Activated T-cell treated with anti-CD3 and anti-CD28 coated beads, Interleukin-2, amount 50 U/mL, for 1 hour (primary cell): ENCODE measurements at places on chromosomes 4 and X.

DNA sequence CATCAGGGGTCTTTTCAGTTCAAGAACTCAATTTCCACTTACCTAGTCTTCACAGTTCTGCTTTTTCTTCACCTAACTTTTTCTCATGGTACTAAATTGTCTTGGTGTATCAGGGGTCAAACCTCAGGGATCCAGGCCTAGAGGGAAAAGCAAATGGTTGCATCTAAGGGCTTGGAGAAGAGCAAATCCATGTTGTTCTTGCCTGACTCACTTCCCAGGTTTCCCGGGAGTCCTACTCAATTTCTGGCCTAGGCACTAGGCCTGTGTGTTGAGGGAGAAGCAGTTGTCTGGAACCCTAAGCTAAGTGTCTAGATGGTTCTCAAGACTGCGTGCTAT, 191.9 kb upstream of the STK26 start:
- DNase-seq, result no peak

GRCh38 chrX:40152741-40153344, 55.1 kb upstream of the BCOR start:
- no peak for DNase-seq

DNA sequence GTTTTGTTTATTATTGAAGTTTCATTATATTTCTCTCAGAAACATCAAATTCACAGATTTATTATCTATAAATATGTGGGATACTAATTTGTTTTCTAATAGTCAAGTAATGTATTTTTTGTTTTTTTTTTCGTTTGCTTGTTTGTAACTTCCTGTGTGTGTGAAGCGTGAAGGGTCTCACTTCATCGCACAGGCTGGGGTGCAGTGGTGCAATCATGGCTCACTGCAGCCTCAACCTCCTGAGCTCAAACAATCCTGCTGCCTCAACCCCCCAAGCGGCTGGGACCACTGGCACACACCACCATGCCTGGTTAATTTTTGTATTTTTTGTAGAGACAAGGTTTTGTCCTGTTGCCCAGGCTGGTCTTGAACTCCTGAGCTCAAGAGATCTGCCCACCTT, 55.1 kb downstream of the SH3RF1 start:
- DNase-seq, result no peak

GRCh38 chrX:43633757-43634156, 22.3 kb upstream of the MAOA start:
- no peak for DNase-seq

DNA sequence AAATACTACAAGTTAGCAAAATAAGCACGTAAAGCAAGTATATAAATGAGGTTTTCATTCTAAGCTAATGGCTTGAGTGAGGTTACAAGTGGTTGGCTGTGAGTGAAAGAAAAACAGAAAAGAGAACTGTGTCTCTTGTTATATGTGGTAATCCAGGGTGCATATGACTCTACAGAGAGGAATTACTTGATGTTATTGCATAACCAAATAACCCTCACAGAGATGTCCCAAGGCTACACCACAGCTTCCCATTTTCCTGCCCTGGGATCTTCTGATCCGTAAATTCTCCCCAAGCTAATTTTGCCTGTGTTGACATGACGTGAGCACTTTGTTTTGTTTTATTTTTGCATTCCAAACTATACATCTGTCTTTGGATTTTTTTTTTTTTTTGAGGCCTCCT, 470.0 kb upstream of the INTU start:
- no peak for DNase-seq

GRCh38 chr4:28675582-28675981, 1814.9 kb downstream of the STIM2 start:
- DNase-seq, result no peak

- peak; percentile 38 for DNase-seq
Observed at GRCh38 chrX:47568656-47569295, 7.8 kb downstream of the ARAF start.

DNA sequence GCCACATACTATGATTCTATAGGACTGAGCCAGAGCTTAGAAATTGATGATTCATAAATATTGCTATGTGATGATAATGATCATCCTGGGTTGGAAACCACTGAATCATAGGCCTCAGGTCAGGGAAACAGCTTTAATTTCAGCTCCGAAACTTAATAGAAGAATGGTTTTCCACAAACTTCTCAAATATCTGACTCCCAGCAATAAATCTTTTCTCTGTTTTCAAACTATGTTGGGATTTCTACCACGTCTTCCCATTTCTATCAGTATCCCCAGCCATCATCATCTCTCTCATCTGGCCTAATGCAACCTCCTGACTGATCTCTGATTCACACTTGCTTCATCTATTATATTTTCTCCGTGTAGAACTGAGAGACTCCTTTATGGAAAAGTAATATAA, 521.8 kb upstream of the AGA start:
- DNase-seq, result no peak

- DNase-seq, result no peak
Observed at GRCh38 chr4:108649863-108650211, 562 bp upstream of the OSTC start.

DNA sequence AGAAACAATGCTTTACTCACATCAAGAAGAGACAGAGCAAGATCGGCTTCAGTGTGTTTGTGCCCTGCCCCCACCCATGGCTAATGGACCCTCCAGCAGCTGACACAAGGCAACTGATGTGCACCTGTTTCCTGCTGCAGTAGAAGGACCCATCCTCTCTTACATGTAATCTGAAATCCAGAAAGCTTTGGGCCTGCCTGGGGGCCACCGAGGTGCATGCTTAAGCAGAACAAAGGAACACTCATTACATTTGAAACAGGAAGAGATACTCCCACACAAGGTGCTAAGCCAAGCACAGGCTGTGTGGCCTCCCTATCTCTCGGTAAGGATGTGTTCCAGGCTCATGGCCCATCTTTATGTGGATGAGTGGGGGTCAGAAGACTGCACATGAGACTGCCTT, 338.0 kb downstream of the SPOCK3 start:
- no peak for DNase-seq

- DNase-seq, result no peak
Observed at GRCh38 chr4:913280-913618, 18.9 kb downstream of the GAK start.

DNA sequence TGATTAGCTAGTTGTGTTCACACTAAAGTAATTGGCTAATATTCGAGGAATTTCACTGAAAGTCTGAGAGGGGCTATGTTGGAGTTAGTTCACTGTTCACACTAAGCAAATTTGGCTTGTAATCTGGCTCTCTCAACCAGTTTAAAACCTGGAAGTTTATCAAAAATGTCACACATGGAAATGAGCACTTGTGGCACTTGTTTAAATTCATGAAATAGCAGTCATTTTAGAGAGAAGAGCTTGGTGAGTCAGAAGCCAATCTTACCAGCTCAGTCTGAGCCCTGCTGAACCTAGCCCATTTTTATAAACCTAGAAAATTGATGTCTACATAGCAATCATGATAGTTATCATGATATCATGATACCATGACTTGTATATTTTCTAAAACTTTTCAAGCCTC, 90.7 kb upstream of the JADE1 start:
- DNase-seq, result no peak

DNA sequence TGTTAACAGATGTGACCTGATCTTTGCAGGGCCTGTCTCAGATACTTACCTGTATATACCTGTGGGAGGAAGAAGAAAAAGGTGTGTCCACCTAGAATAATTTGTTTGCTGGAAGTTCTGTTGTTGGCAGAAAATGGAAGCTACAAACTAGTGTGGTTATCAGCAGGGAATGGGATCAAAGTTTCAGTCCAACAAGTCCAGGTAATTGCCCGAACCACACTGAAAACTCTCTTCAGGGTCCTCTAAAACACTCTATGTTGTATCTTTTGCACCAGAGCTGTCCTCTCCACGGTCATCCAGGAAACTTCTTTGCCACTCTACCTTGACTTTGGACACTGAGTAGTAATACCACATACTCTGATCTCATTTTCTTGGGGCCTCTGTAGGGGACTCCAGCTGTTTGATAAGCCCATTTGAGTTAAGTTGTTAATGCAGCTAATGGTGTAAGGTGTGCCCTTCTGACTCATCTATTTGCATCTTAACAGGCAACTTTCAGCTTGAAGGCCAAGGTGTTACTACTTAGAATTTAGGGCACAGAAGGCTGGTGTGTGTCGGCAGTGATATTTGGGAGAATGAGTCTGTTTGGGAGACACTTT, 38.7 kb upstream of the GATB start:
- no peak for DNase-seq
